ENCODE measurements at places on chromosomes 7 and 10.

- DNase-seq, result no peak
Measured at GRCh38 chr7:142298627-142299026, 40.8 kb upstream of the PRSS58 start.

GRCh38 chr7:131173145-131173890 lies 154.4 kb upstream of the MKLN1 start:
- no peak for DNase-seq

- DNase-seq, result no peak
Measured at GRCh38 chr10:3530783-3531645, 254.0 kb downstream of the KLF6 start.

DNA sequence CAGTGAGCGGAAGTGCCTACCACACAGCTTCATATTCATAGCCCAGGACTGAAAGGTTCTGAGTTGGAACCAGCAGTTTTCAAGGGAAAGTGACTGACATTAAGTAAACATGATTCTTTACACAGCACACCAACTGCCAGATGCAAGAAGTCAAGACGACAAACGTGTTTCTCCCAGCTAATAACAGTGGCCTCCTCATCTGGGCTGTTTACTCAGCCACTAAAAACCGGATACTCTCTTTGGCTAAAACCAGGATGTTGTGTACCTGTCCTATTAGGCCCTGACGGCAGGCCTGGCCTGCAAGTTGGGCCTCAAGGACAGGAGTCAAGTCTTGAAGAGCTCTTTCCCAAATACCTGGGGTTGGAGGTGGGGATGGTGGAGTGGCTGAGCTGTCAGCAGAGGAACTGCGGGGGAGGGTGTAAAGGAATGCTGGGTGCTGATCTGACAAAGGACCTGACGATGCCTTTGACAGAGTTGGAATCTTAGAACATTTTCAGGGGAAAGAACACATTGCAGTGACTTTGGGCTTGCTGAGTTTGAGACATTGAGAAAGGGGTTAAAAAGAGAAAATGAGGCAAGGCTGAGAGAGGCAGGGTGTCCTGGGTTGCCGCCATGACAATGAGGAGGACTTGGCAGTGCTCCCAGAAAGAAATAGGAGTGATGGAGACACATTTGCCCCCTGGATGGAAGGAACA lies 57.7 kb downstream of the STEAP1B start:
- no peak for DNase-seq

DNA sequence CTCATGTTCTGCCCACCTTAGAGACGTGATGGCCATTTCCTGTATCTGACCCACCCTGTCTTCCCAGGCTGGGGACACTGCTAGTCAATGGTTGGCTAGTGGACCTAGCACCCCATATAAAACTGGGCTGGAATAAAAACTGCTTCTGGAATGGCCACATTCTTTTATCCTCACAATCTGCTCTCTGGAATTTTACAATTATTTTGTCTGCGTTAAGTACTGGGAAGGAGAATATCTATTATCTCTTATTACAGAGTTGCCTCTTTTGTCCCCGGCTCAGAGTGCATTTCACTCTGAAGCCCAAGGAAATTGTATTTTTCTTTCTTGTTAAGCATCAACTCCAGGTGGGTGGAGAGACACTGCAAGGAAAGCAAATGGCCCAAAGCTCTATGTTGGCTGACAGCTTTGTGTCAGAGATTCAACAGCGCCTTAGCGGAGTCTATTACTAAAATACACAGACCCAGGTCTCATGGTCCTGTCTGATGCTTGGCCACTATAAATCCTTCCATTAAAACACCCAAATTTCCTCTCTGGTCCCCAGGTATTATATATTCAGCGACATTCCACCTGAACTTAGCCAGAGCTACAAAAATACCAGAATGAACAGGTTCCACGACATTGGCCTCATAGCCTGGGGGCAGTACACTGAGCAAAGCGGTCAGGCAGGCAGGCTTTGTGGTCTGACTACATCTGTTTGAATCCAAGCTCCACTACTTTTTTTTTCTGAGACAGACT lies 121.7 kb downstream of the PRPF18 start:
- no peak for DNase-seq

GRCh38 chr7:143322760-143323633 lies 7.1 kb downstream of the CLCN1 start:
- DNase-seq, result no peak

Measured in activated CD4-positive, alpha-beta T cell treated with anti-CD3 and anti-CD28 coated beads for 36 hours (primary cell).